ENCODE measurements at places on chromosomes 11 and 22. TPM values are rescaled to one million over a fixed set of nuclear protein-coding genes. Genes with fewer than 3 reads are reported as not detected.

ANGPTL5 gene
- 0.33 TPM for total RNA-seq

- peak; percentile 39 for DNase-seq
These were observed 1.5 kb upstream of the LARGE1 start for GRCh38 chr22:33921525-33922348.

GRCh38 chr11:47176328-47177228 is at the start of gene ARFGAP2:
Gene ARFGAP2, minus strand, starts transcription at chr11:47176879. Its CDS starts 26 bp downstream, at chr11:47176853.
- DNase-seq: peak; percentile 97

MS4A6E gene
- total RNA-seq: not detected

DNA sequence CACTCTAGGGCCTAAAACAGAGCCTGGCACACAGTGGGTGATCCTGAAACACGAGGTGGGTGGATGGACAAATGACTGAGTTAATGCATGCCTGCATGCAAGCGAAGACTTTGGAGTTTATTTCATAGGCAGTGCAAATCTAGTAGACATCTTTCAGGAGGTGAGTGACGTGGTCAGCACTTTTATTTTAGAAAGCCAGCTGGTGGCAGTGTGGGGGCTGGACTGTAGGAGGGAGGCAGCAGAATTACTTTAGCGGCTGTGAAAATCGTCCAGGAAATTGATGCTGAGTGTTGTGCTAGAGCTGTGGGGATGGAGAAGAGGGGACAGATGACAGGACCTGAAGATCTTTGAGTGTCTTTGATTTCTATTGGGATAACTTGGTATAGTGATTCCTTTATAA is 47.1 kb downstream of the BMAL1 start:
- DNase-seq: no peak

ZNRF3 gene
- total RNA-seq: 6.9 TPM

GRCh38 chr11:94325681-94326080 is 21.3 kb downstream of the IZUMO1R start:
- DNase-seq: no peak

DNA sequence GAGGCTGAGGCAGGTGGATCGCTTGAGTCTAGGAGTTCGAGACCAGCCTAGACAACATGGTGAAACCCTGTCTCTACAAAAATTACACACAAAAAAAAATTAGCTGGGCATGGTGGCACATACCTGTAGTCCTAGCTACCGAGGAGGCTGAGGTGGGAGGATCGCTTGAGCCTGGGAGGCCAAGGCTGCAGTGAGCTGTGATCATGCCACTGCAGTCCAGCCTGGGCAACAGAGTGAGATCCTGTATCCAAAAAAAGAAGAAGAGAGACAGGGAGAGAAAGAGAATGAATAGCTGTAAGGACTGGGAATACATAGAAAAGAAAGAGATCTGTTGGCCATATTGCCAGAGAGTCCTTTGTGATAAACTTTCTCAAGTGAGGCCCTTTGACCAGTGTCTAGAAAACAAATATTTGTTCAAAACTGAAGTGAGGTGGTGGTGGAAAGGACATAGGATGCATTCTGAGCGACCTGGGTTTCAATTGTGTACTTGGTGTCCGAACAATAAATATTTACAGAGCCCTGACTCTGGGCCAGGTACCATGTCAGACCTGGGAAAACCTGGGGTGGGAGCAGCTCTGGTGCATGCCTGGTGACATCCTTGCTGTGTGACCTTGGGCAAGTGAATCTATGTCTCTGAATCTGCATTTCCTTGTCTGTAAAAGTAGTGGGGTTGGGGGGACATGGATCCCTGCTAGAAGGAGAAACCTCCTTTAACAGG is 89.6 kb upstream of the CRYBB3 start:
- peak; percentile 58 for DNase-seq

GRCh38 chr11:112294688-112295340 is 34.2 kb upstream of the PLET1 start:
- DNase-seq: no peak

DNA sequence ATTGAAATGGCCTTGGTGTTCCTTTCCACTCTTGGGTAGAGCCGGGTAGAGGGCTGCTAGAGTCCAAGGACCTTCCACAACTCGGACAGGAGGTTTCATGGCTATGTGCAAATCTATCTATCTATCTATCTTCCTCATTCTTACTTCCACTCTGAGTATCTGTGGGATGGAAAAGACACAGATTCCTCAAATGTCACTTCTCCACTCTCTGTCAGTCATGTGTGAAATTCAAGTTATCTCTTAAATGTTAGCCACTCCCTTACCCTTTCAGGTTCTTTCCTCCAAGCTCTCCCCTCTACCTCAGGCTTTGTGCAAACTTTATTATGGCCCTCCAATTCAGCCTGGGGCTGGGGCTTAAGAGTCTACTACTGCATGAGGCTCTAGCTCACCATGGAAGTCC is 84.3 kb downstream of the GDPD4 start:
- DNase-seq: no peak

DNA sequence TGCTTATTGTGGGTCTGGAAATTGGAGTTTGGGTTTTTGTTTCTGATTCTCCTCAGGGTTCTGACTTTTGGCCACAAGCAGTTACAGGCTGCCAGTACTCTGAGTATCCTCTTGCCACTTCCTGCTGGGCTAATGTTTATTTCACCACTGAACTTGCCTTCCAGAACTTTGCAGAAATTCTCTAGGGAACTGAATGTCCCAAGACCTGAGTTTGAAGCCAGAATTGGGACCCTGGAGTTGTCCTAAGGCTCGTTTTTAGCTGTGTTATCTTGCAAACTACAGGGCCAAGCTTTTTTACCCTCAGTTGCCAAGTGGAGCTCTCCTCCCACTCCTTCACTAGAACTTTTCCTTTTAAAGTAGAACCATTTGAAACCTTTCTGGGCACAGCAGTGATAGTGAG is 89.9 kb downstream of the FAT3 start:
- no peak for DNase-seq

GRCh38 chr11:125910226-125910849 is 6.0 kb downstream of the DDX25 start:
- DNase-seq: no peak

All from breast epithelium (tissue), 4 donors.